ENCODE measurements at places on chromosomes 12 and 14.

DNA sequence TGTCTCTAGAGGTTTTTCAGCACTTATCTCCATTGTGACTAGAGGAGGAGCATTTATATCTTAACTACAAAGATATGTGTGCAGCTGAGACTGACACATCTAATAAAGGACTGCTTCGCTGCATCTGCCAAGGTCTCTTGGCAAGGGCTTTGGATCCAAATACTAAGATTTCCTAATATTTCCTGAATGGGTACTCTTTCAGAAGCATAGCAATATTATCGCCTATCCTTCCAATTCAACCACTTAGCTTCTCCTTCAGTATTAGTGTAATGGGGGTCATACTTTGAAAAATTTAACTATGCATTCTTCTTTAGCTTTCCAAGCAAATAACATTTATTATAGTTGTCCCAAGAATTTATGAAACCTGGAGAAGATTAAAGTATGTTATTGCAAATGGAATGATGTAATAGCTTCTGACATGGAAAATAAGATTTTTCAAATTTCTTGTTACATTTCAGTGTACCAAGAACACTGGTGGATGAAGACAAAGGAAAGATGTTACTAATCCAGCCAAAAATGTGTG, 243.0 kb upstream of the PDE3A start:
- H3K27me3 ChIP-seq: no peaks in the 10 kb centered on the region
- H3K27ac ChIP-seq: no peak overlapping the region
- H3K4me1 ChIP-seq: no peaks in the 10 kb centered on the region
- no peaks in the 10 kb centered on the region for H3K36me3 ChIP-seq
- H3K4me3 ChIP-seq: no peak overlapping the region

- H3K4me3 ChIP-seq: no peak overlapping the region
- H3K4me1 ChIP-seq: peaks cover 3% of the 10 kb centered on the region
- peaks cover 5% of the 10 kb centered on the region for H3K36me3 ChIP-seq
- H3K27ac ChIP-seq: no peak overlapping the region
- no peak for DNase-seq
Observed at GRCh38 chr14:65044596-65044959, 57.7 kb downstream of the MAX start.

DNA sequence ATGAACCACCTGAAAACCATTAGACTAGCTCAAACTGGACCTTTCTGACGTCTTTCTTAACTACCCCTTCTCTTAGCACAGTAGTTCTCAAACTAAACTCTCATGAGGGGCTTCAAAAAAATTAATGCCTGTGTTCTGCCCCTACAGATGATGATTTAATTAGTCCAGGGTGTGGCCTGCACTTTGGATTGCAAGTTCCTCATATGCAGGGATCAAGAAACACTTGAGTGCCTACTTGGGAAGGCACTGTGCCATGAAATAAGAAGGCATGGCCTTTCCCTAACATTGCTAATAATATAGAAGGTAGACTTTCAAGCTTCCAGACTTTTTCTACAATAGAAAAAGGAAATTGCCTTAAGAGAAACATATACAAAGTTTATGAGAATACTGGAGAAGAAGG, 22.8 kb upstream of the KLHDC2 start:
- H3K36me3 ChIP-seq: no peaks in the 10 kb centered on the region
- H3K4me1 ChIP-seq: no peaks in the 10 kb centered on the region
- DNase-seq: no peak
- H3K27ac ChIP-seq: no peak overlapping the region
- H3K27me3 ChIP-seq: no peaks in the 10 kb centered on the region

GRCh38 chr12:96752211-96752610, 154.8 kb upstream of the NEDD1 start:
- H3K36me3 ChIP-seq: peaks cover 2% of the 10 kb centered on the region
- H3K27ac ChIP-seq: no peak overlapping the region
- H3K4me3 ChIP-seq: no peak overlapping the region

- H3K4me3 ChIP-seq: no peak overlapping the region
- H3K36me3 ChIP-seq: no peaks in the 10 kb centered on the region
- H3K4me1 ChIP-seq: no peaks in the 10 kb centered on the region
- DNase-seq: no peak
- H3K27ac ChIP-seq: no peak overlapping the region
Observed at GRCh38 chr12:103540319-103540718, 44.6 kb upstream of the C12orf42 start.

GRCh38 chr14:24576771-24577170, 721 bp upstream of the CTSG start:
- DNase-seq: no peak
- no peak overlapping the region for H3K27ac ChIP-seq
- H3K4me3 ChIP-seq: no peak overlapping the region
- H3K36me3 ChIP-seq: no peaks in the 10 kb centered on the region

- H3K27ac ChIP-seq: no peak overlapping the region
- DNase-seq: no peak
- H3K27me3 ChIP-seq: no peaks in the 10 kb centered on the region
Observed at GRCh38 chr14:102906616-102907302, 15.7 kb upstream of the AMN start.

- no peaks in the 10 kb centered on the region for H3K4me1 ChIP-seq
- H3K27ac ChIP-seq: no peak overlapping the region
- H3K36me3 ChIP-seq: no peaks in the 10 kb centered on the region
- no peak for DNase-seq
Observed at GRCh38 chr12:66674495-66675122, 4.3 kb downstream of the GRIP1 start.

- DNase-seq: no peak
- no peak overlapping the region for H3K27ac ChIP-seq
- no peaks in the 10 kb centered on the region for H3K27me3 ChIP-seq
- H3K4me3 ChIP-seq: no peak overlapping the region
- H3K36me3 ChIP-seq: no peaks in the 10 kb centered on the region
Observed at GRCh38 chr12:117688446-117688845, 280.3 kb downstream of the KSR2 start.

DNA sequence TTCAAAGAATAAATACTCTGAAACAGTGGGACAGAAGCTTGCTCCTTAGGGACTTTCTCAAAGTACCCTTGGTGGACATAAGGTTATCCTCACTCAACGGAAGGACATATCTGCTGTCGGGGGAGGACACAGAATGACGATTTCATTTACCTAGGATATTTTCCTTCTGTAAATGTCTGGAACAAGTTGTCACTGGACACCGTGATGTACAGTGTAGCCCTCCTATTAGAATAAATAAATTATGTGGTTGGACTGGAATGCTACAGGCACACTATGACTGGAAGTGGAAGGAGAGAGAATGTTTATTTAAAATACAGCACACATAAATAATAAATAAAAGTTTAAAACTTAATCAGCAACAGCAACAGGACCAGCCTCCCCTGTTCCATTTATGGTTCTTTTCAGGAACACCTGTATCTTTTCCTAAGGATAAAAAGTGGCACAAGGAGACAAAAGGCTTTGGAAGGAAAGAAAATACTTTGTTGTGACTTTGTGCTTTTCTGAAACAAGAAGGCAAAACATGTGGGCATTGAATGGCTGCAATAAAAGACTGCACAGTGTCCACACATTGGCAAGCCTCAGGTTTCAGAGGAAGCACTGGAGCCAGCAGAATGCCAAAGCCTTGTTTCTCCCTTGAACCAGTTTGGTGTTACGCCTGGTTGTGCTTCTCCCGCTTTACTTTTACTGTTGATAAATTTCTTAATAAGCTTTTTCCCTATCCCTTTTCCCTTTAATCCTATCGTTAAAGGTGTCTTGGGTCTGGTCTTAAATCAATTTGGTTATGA, 36.8 kb downstream of the FGD4 start:
- H3K27me3 ChIP-seq: no peaks in the 10 kb centered on the region
- H3K4me3 ChIP-seq: no peak overlapping the region
- peak; percentile 35 for DNase-seq

DNA sequence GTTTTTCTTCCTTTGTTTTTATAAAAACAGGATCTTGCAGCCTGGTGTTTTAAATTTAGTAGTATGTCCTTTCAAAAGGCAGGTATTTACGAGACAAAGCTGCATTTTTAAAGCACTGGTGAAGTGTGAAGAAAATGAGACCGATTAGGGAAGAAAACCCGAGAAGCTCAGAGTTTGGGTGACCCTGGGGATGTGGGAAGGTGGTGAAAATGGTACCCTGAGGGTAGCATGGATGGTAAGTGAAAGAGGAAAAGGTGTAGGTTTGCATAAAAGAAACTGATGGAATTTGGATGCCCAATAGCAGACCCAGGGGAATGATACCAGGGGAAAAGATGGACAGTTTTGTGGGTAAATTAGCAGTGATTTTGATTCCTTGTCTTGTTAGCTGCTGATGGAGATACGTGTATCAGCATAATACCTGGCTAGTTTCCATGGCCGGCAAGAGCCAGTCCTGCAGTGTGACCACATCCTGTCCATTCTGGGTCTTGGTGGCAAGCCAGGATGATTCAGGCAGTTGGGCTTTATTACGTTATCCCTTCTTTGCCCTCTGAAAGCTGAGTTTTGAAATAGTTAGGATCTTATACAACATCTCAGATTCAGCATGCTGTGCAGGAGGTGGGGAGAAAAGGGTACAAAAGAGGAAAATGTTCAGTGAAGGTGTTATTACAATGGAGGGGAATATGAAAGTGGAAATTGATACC, 8.9 kb downstream of the BICD1 start:
- peaks cover 3% of the 10 kb centered on the region for H3K36me3 ChIP-seq
- DNase-seq: peak; percentile 97

DNA sequence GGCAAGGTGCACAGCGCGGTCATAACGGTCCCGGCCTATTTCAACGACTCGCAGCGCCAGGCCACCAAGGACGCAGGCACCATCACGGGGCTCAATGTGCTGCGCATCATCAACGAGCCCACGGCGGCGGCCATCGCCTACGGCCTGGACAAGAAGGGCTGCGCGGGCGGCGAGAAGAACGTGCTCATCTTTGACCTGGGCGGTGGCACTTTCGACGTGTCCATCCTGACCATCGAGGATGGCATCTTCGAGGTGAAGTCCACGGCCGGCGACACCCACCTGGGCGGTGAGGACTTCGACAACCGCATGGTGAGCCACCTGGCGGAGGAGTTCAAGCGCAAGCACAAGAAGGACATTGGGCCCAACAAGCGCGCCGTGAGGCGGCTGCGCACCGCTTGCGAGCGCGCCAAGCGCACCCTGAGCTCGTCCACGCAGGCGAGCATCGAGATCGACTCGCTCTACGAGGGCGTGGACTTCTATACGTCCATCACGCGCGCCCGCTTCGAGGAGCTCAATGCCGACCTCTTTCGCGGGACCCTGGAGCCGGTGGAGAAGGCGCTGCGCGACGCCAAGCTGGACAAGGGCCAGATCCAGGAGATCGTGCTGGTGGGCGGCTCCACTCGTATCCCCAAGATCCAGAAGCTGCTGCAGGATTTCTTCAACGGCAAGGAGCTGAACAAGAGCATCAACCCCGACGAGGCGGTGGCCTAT, 875 bp downstream of the HSPA2 start:
- peak; percentile 29 for DNase-seq
- H3K27me3 ChIP-seq: peaks cover 26% of the 10 kb centered on the region
- peak overlapping the region; percentile 8 for H3K4me3 ChIP-seq
- H3K27ac ChIP-seq: no peak overlapping the region
- no peaks in the 10 kb centered on the region for H3K36me3 ChIP-seq

- no peaks in the 10 kb centered on the region for H3K4me1 ChIP-seq
- H3K27me3 ChIP-seq: peaks cover 18% of the 10 kb centered on the region
- no peak overlapping the region for H3K4me3 ChIP-seq
- no peaks in the 10 kb centered on the region for H3K36me3 ChIP-seq
Observed at GRCh38 chr14:51210594-51210993, 29.5 kb upstream of the TMX1 start.

GRCh38 chr14:70052990-70053389, 135.8 kb downstream of the SLC8A3 start:
- H3K36me3 ChIP-seq: no peaks in the 10 kb centered on the region
- peak; percentile 22 for DNase-seq
- H3K27me3 ChIP-seq: no peaks in the 10 kb centered on the region

DNA sequence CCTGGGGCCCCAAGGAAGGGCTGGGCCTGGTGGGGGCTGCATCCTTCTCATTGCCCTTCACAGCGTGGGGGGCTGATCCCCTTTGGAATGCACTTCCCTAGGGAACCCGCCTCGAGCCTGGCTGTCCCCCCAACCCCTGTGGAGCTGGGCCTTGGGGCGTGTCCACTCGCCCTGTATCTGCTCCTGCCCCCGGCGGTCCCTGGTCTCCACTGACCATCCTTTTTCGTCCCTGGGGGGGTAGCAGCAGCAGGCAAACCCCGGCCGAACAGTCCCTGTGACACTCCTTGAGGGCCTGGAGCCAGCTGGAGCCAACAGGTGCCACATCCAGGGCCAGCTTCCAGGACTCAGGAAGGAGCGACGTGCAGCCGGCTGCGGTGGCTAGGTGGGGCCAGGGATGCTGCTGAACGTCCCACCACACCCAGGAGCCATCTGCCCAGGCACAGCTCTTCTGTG, 9.4 kb upstream of the GPR132 start:
- no peak overlapping the region for H3K4me3 ChIP-seq
- H3K36me3 ChIP-seq: no peaks in the 10 kb centered on the region
- no peak for DNase-seq
- H3K4me1 ChIP-seq: no peaks in the 10 kb centered on the region

DNA sequence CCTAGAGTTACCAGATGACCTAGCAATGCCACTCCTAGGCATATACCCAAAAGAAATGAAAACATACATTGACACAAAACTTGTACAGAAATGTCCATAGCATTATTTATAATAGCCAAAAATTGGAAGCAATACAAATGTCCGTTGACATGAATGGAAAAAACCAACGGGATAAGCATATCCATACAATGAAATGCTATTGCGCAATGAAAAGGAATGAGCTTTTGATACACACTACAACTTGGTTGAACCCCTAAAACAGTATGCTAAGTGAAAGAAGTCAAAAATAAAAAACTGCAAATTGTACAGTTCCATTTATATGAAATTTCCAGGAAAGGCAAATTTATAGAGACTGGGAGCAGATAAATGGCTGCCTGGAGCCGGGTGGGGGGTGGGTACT, 90.6 kb upstream of the G2E3 start:
- H3K27me3 ChIP-seq: no peaks in the 10 kb centered on the region
- no peaks in the 10 kb centered on the region for H3K4me1 ChIP-seq
- no peaks in the 10 kb centered on the region for H3K36me3 ChIP-seq
- no peak for DNase-seq

DNA sequence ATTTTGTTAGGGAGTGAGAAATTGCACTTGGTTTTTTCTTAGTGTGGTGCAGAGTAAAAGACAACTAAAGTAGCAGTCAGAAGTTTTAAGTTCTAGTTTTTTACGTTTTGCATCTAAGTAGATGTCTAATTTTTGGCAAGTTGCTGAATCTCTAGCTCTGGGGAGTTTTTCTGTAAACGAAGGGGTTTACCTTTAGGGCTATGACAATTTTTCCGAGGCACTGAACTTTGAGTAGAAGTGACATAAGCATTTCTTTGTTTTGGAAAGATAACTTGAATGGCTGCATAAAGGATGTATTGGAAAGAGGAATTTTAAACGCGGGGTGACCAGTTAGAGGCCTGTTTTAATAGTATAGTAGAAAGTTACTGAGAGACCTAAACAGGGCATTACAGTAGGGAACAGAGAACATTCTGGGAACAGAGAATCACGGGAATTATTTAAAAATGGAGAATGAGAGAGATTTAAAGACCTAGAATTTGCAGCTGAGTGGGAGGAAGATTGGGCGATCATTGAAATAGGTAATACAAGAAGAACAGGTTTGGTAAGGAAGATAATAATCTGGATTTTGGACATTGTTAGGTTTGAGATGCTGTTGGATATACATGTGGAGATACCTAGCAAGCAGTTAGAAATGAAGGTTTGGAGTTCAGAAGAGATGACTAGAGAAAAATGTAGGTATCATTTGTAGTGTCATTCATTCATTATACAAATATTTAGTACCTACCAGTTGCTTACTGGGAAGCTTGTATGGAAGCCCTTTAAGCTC, 1.2 kb downstream of the ZNF410 start:
- peak; percentile 12 for DNase-seq
- H3K4me3 ChIP-seq: peak overlapping the region; percentile 60
- peak overlapping the region; percentile 90 for H3K27ac ChIP-seq
- H3K4me1 ChIP-seq: peaks cover 18% of the 10 kb centered on the region
- no peaks in the 10 kb centered on the region for H3K27me3 ChIP-seq
- H3K36me3 ChIP-seq: no peaks in the 10 kb centered on the region
